ENCODE measurements at places on chromosomes 6 and 20.
A peak's percentile ranks its signal among the peaks of the same experiment; 100 is the strongest.

GRCh38 chr6:125784365-125784764 lies 6.4 kb upstream of the NCOA7 start:
- no peak for DNase-seq

DNA sequence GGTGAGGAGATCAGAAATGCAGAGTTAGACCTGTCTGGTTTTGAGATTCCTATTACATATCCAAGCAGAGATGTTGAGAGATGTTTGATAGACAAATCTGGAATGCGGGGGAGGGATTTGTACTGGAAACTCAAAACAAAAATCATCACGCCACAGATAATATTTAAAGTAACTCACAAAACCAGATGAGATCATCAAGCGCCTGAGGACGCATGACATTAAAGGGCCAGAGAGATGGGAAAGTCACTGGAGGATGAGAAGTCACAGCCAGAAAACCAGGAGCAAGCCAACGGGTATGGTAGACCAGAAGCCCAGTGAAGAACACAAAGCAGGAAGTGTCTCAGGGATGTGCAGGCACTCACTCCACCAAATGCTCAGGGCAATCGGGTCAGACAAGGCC lies 87.7 kb downstream of the DLL1 start:
- DNase-seq, result no peak

DNA sequence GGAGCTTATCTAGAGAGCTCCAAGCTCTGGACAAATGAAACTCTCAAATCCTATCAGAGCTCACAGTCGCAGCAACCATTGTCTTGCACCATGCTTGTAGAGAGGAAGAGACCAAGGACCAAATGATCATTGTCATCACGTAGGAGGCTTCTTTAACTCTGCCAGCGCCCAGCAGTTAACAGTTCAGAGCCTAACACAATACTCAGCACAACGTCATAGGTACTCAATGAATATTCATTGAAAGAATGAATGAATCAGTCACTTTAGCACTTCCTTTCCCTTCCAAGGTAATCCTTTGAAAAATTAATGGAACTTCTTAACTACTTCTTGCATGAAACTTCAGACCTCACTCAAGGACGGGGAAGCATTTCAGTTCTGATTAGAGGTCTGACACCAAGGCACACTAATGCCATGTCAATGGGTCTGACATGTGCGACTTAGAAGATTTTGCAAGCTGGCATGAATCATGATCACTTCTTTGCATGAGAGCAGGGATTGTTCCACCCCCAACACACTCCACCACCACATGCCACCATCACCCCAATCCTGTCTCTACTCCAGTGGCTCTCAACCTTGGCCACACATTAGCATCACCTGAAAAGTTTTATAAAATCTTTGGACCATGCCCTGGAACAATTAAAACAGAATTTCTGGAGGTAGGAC lies 45.1 kb downstream of the KHDC1L start:
- no peak for DNase-seq

DNA sequence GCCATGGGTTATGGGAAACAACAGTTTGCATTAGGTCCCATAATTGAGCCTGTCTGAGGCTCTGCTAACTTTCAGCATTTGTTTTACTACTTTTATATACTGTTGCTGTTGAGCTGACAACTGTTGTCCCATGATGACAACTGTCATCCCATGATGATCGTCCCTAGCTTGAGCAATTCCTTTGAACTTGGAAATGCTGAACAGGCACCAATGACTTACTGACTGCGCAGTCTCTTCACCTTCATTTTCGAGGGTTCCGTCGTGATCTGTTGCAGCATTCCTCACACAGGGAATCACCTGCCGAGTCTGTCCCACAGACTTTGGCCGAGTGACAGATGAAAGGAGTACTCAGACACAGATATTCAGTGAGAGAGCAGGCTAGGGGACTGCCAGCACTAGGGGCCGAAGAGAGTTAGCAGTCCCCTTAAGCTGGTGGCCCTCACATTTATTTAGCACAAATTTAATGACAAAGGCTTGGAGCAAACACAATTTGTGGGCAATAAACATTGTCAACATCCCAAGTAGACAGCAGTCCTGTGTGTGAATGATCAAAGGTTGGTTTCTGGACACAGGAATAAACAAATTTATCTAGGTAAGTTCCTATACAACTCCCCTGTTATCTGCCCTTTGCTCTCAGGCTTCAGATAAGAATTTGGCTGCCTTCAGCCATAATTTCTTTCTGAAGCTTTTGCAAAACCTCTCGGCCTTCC lies 10.0 kb upstream of the TBC1D20 start:
- DNase-seq, result no peak

DNA sequence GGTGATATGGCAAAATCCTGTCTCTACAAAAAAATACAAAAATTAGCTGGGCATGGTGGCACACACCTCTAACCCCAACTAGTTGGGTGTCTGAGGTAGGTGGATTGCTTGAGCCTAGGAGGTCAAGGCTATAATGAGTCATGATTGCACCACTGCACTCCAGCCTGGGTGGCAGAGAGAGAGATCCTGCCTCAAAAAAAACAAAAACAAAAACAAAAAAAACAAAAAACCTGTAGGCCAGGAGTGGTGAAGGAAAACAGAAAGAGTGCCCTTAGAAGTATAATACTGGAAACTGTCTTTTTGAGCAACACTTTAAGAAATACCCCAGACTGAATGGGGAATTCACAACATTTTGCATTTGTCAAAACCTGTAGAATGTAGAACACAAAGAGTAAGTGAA lies 85.3 kb downstream of the JARID2 start:
- no peak for DNase-seq

- DNase-seq, result no peak
Measured at GRCh38 chr20:56411759-56412472, at the start of gene CASS4. TSS of gene CASS4 (plus strand) at chr20:56412260. CDS start at chr20:56412459, 199 bp downstream.

DNA sequence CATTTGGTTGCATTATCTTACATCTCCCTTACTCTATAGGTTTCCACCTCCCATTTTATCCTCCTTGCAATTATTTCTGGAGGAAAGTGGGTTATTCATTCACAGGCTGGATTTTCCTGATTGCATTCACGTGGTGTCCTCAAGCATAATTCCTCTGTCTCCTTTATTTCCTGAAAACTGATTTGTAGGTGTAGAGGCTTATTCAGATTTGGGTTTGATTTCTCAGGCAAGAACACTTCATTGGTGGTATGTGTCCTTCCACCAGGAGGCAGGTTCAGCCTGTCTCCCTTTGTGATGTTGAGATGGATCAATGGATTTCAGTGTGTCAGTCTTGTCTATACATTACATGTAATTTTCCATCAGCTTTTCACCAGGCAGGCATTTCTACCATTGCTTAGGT lies 17.3 kb downstream of the DNPH1 start:
- DNase-seq, result no peak

GRCh38 chr6:40425192-40425919 lies 161.8 kb downstream of the LRFN2 start:
- DNase-seq, result peak; percentile 72

GRCh38 chr6:112156668-112157067 lies 69.3 kb downstream of the FAM229B start:
- no peak for DNase-seq

DNA sequence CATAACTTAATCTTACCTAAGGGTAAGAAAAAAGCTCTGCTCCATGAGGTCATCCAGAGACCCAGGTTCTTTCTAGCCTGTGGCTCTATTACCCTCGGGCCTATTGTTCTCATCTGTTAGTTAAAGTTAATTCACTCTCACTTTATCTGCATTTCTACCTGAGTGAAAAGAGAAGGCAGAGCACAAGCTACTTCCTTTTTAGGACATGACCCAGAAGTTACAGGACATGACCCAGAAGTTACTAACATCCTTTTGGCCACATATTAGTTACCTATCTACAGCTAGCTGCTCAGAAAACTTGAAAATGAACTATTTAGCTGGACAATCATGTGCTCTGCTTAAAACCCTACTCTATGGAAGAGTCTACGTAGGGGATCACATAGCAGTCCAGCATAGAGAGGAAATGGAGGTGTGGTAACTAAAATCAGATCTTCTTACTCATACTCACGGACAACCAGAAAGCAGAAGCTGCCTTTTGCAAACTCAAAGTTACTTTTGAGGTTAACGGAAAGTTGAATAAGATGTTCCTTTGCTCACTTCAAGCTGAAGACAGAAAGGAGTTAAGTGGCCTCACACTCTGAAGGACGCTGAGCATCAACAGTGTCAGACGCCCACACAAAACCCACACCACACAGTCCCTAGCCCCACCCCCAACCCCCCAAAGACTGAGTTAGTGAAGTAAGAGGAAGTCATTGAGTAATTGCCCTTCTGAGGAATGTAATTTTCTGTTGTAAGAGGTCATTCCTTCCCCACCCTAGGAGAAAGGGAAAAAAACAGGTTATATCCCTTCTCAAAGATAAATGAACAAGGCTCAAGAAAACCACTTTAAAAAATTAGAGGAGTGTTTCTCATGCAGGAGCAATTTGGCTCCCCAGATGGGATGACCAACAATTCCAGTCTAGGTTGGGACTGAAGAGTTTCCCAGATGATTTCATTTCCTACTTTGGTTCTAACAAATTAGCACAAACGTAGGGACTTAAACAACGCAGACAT lies 45.9 kb upstream of the TAB2 start:
- DNase-seq, result no peak

- DNase-seq, result no peak
Measured at GRCh38 chr6:39343396-39343870, 20.9 kb upstream of the KCNK16 start.

DNA sequence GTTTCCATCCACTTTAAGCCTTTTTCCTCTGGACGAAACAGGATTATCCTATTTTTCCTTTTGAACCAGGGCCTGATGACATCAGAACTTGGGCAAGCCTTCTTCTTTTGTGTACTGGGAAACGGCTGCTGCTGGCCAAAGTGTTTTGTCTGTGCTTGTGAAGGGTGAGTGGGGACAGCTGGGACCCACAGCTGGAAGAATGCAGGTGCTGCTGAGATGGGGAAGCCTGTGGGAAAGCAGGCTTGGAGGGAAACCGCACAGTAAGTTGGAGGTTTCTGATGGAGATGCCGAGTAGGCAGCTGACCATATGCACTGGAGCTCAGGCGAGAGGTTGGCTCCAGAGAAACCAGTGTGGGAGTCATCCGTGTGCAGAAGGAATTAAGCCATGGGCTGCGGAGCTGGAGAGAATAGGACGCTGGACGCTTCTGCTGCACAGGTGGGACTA lies 8.5 kb upstream of the PSMG4 start:
- DNase-seq, result no peak

DNA sequence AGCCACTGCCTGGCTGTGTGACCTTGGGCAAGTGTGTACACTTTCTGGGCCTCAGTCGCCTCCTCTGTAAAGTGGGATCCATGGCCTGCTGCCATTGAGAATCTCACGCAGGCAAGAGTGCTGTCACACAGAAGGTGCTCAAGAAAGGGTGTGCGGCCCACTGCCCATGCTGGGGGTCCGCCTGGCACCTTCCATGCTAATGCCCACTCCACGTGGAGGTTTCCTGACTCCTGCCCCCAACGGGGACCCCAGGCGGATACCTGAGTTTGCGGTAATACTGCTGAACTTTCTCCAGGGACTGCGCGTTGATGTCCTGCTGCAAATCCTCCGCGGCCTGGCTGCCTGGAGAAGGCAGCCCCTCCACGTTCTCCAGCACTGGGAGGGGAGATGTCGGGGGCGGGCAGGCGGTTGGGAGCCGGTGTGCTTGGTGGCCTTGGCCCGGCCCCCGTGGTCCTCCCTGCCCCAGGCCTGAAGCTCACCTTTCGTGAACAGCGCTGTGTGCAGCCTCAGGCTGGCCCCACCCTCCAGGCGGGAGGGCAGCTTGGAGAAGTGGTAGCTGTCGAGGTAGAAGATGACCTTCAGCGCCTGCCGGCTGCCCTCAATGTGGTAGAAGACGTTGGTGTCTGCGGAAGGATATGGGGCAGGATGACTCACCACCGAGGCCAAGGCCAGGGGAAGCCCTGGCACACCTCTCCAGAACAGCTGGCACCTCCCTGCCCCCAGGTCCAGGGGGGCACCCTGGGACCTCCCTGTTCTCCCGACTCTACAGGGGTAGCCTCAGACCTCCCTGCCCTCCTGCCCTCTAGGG lies 195.6 kb downstream of the PREX1 start:
- no peak for DNase-seq

GRCh38 chr6:157988700-157989063 lies 7.0 kb downstream of the SYNJ2 start:
- DNase-seq, result no peak

GRCh38 chr6:8082954-8083858 lies 19.0 kb upstream of the BLOC1S5 start:
- DNase-seq, result no peak

DNA sequence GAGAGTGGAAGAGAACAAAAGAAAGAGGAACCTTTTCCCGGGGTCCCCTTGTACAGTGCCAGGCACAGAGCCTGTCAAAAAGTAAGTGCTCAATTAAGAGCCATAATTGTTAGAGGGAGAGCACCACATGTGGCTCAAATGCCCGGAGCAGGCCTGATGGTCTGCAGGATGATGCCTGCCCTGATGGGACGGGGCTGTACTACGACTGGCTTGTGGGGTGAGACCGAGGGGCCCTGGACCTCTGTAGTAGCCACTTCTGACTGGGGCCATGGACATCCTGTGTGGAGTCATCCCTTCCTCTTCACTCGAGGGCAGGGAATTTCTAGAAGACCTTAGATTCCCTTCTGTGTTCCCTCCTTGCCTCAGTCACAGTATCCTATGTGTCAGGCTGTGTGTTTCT lies 47.9 kb downstream of the KCNK5 start:
- no peak for DNase-seq

- DNase-seq, result no peak
Measured at GRCh38 chr6:5981126-5982026, 25.3 kb downstream of the NRN1 start.

- DNase-seq, result peak; percentile 98
Measured at GRCh38 chr20:36408219-36408618, 102.1 kb downstream of the DLGAP4 start.

DNA sequence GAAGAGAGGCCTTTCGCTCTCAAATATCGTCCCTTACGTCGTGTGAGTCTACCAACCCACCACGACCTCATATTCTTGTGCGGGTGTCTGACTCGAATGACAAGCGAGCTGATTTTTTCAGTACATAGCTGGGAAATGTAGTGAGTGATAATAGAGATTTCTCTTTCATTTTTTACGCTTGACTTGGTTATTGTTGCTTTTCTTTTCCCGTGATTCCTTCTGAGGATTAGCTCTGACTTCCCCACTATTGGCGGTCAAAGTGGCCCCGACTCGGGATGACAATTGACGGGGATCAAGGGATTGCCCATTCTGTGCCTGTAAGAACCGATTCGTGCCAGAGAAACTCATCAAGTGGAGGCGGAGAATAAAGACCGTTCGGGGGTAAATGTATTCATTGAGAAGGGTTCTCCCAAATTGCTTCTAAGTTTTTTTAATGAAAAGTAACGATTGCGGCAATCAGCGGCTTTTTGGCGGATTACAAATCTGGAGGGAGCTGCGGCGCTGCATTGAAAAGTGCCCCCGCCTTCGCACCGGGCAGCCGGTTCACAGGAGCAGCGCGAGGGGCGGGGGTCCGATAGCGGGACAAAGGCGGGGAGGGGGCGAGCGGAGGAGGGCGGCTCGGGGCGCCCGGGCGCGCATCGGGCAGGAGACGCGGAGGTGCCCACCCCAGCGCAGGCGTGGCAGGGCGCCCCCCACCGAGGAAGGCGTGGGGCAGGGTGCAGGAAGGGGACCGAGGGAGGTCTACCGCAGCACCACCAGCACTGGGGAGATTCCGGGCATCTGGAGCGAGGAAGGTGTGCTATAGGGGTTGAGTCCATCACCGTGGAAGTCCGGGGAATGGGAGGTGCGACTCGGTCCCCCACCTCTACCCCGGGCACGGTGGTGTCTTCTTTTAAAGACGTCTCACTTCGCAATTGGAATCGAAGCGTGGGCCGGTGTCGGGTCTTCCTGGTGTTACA lies 44.5 kb upstream of the OSTM1 start:
- DNase-seq, result no peak

Measured in NCI-H2171 treated with DMSO at 0.1 percent for 48 hours (cell line).